Lung microvascular endothelial cell (primary cell): ENCODE measurements at places on chromosomes 2 and 18.

DNA sequence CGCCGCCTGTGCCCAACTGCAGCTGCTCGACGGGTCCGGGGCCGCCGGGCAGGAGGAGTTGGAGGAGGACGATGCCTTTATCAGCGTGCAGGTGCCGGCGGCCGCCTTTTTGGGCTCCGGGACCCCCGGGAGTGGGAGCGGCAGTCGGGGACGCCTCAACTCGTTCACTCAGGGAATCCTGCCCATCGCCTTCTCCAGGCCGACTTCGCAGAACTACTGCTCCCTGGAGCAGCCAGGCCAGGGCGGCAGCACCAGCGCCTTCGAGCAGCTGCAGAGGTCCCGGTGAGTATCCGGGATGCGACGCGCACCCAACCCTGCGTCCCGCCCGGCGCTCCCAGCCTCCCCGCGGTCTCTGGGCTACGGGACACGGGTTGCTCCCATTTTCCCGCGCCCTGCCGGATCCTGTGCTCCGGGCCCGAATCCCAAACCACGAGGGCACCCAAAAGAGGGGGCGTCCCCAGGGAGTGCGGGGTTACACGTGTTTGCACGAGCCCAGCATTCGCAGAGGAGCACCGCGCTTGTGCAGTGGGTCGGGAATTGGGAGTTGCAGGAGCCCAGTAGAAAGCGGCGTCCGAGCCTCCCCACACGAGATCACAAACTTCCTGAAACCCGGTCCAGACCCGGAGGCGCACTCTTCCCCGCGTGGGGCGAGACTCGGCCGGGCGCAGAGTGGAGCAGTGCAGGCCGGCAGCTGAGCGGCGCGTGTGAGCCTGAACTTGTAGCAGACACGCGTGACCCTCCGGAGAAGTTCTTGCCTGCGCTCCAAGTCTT lies 1.2 kb downstream of the CABLES1 start:
- DNase-seq, result peak; percentile 24

DNA sequence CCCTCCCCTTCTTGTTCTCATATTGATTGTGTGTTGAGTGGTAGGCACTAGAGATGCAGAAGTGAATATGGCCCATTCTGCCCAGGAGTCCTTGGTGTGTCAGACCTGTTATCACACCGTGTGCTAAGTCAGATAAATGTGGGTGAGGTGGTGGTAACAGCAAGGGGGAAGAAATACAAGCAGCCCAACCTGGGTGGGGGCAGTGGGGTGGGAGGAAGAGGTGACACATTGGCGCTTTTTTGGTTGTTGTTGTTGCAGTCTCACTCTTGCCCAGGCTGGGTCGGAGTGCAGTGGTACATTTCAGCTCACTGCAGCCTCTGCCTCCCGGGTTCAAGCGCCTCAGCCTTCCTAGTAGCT lies 12.8 kb downstream of the B3GNT2 start:
- no peak for DNase-seq

- peak; percentile 27 for DNase-seq
Observed at GRCh38 chr18:25055076-25055475, 296.9 kb downstream of the ZNF521 start.

- no peak for DNase-seq
Observed at GRCh38 chr2:20608666-20609348, 42.1 kb downstream of the HS1BP3 start.

GRCh38 chr18:79989195-79989497 lies 783 bp upstream of the TXNL4A start:
- peak; percentile 10 for DNase-seq

- DNase-seq, result no peak
Observed at GRCh38 chr2:197931661-197932312, 127.4 kb downstream of the PLCL1 start.

DNA sequence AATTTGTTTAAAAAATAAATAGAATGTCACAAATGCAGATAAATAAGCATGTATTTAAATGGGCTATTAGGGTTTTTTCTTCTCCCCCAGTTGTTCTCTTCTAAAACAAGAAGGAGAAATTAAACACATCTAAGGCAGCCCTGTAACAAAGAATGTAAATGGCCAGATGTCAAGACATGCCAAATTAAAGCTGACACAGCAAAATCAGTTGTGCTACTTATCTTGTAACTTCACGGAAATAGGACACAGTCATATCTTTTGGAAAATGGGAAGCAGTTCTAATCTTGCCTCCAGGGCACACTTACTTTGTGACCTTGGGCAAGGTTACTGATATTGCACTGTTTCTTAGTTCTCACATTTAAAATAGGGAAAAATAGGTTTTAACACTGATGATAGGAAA lies 200.1 kb upstream of the NRXN1 start:
- DNase-seq, result no peak

- no peak for DNase-seq
Observed at GRCh38 chr2:10061221-10061925, 18.0 kb downstream of the KLF11 start.

- DNase-seq, result peak; percentile 78
Observed at GRCh38 chr18:48948112-48949049, 2.4 kb downstream of the SMAD7 start.

- DNase-seq, result no peak
Observed at GRCh38 chr2:10452956-10453904, 5.1 kb upstream of the ODC1 start.

GRCh38 chr2:182615036-182615435 lies 101.0 kb upstream of the DNAJC10 start:
- DNase-seq, result no peak

- no peak for DNase-seq
Observed at GRCh38 chr2:51710222-51710621, 678.3 kb upstream of the NRXN1 start.

DNA sequence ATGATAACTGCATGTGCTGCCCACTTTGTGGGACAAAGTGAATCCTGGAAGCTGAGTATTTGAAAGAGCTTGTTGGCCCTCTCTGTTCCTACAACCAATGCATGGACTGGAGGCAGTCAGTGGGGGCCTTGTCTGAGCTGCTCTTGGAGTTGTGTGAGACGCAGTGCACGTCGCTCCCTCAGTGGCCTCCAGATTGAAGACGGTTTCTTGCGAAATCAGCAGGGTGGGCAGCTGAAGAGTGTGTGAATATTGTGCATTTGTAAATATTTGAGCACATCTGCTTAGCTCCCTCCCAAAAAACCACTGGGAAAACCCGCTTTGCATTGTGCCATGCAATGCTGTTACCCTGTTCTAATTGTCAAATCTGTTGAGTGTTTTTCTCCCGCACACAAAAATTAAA lies 782.8 kb downstream of the PLCL1 start:
- no peak for DNase-seq

DNA sequence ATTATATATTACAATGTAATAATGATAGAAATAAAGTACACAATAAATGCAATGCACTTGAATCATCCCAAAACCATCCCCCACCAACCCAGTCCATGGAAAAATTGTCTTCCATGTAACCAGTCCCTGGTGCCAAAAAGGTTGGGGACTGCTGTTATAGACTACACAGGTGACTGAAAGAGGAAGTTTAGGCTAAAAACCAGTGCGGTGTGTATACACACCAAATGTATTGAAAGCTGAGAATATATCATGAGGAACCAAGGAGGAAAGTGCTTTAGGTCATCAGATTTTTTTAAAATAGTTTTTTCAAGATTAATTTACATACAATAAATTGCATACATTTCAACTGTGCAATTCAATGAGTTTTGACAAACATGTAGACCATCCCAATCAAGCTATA lies 20.5 kb upstream of the C1D start:
- no peak for DNase-seq

DNA sequence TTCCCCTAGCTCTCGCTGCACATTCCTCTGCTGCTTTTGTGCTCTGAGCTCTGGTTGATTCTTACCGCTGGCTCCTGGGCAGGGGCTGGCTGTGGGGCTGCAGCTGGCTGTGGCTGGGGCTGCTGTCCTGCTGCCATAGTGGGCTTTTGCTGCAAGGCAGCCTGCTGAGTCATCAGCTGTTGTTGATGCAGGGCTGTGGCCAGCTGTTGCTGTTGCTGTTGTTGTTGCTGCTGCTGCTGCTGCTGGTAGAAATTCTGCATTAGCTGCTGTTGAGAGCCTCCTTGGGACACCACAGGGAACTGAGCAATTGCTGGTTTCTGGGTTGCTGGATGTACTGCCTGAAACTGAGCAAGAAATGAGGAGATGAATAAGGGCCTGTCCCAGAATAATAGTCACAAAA lies 77.2 kb upstream of the NFU1 start:
- DNase-seq, result peak; percentile 60

DNA sequence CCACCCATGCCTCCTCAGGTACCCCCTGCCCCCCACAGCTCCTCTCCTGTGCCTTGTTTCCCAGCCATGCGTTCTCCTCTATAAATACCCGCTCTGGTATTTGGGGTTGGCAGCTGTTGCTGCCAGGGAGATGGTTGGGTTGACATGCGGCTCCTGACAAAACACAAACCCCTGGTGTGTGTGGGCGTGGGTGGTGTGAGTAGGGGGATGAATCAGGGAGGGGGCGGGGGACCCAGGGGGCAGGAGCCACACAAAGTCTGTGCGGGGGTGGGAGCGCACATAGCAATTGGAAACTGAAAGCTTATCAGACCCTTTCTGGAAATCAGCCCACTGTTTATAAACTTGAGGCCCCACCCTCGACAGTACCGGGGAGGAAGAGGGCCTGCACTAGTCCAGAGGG lies 803 bp upstream of the DES start:
- DNase-seq, result no peak

DNA sequence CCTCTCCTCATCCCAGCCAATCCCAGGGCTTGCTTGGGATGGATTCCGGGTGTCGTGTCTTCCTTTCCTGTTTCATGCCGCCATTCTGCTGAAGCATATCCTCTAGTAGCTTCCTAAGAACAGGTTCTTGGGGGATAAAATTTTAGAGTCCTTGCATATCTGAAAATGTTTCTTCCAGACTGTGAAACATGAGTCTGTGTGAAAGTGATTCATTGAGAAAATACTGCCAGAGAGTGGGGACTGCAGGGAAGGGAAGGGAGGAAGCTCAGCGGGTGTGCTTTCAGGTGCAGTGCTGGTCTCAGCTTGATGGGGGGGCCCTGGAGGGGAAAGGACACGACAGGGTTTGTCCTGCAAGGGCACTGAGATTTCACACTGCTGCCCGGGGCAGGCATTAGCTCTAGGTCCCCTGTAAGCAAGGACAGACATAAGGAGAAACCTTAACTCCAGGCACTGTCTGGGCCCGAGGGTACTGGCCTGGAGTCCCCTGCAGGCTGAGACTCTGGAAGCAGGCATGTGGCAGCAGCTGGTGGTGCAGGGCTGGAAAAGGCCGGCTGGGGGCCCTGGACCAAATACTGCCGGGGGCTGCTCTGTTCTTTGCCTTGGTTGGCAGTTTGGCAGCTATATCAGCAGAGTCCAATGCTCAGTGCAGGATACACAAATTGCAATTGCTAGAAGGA lies 97.6 kb upstream of the HS6ST1 start:
- DNase-seq, result no peak

DNA sequence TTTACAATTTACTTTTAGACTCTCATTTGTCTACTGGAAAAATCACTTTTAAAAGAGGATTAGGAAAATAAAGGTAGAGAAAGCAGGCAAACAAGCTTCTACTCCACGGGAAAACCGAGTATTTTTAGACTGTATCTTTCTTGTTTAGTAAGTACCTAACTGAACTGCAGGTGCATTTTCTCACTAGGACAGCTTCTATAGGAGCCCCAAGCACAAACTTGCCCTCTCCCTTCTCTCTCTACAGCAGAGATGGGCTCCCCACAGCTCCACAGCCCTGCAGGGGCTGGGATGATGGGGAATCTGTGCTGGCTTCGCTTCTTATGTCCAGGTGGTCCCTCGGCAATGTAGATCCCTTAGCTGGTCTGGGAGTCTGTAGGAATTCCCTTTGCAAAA lies 16.2 kb downstream of the PSTPIP2 start:
- no peak for DNase-seq

GRCh38 chr2:158042245-158042644 lies 59.4 kb upstream of the UPP2 start:
- no peak for DNase-seq

GRCh38 chr2:129699781-129700573 lies 279.5 kb upstream of the RAB6C start:
- DNase-seq, result no peak

DNA sequence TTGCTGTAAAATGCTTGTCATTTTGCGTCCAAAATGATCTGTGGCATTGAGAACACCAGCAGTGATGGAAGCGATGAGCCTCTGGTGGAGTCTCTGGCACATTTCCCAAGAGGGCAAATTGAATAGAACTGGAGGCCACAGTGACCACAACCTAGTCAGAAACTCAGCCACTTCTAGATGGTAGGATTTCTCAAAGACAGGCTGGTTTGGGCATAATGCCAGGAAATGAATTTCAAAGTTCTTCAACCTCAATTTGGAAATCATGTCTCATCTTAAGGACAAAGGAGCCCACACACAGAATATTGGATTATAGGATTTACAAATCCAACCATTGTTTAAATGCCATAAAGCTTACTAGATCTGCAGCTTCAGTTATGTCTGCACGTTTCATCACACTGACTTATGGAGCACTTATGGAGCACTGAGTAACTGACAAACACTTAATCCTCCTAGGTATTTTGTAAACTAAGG lies 132.1 kb downstream of the COL6A3 start:
- peak; percentile 54 for DNase-seq

DNA sequence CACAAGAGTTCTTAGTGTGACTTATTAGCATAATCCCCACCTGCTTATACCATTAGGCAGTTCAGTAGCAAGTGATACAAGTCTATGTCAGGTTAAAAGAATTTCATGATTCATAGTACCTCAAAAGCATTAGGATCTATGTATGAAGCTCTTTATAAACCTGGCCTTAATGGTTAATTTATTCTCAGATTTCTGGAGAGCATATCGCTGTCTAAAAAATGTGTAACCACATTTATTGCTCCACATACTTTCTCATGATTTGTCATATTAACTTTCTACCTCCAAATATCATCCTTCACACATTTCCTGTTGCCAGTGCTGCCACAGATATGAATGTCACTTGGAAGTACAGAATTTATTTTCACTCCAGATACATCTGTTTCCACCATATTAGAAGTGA lies 332.8 kb upstream of the MAP2 start:
- no peak for DNase-seq

DNA sequence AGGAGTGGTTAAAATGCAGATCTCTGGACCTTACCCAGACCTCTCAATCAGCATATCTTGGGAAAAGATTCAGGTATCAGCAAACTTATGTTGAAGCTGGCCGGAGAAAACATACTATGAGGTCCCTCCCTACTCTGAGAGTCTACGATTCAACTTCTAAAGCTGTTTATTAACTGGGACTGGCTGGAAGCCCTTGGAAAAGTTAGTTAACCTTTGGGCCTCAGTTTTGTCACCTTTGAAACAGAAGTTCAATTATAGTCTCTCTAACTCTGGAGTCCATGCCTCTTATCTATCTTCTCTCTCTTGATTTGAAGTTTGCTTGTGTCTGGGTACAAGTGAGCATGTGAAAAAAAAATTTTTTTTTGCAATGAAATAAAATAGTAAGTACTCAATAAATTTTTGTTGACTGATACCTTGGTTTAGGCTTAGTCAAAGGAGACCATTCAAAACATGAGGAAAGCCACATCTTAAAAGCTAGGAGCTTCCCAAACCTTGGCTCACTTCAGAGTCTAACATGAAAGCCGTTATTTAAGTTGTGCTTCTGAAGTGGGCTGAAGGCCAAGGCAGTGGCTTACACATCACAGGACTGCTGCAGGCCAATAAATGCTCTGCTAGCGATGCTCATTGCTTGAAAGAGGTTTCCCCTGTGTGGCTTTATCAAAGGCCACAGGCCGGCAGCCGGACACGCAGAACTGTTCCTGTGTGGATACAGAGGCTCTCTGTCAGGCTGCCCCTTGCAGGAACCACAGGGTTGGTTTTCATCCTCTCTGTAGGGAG lies 110.6 kb upstream of the FAM136A start:
- DNase-seq, result peak; percentile 63

GRCh38 chr2:22604136-22604535 lies 780.8 kb upstream of the KLHL29 start:
- no peak for DNase-seq

GRCh38 chr2:52880872-52881271 lies 886.7 kb upstream of the CHAC2 start:
- no peak for DNase-seq
